ENCODE measurements at places on chromosomes 4 and X.
A peak's percentile ranks its signal among the peaks of the same experiment; 100 is the strongest.

- no peak for DNase-seq
Measured at GRCh38 chr4:140096483-140096861, 57.5 kb downstream of the MAML3 start.

DNA sequence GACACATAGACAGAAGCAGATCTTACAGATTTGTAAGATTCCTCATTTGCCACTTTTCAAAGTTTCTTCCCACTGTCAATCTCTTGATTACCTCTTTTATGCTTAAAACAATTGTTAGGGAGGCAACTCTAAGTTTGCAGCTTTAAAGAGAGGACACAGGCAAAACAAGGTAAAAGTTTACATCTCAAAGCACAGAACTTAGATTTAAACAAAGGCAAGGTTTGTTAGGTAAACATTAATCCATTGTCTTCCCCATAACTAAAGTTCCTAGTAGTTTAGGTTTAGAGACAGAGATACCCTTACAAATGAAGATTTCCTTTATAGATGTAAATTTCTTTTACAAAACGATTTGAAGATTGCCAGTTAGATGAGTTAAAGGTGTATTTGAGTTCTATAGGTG, 176.9 kb downstream of the AASDH start:
- no peak for DNase-seq

GRCh38 chr4:139535228-139535870, 20.7 kb downstream of the SETD7 start:
- no peak for DNase-seq

DNA sequence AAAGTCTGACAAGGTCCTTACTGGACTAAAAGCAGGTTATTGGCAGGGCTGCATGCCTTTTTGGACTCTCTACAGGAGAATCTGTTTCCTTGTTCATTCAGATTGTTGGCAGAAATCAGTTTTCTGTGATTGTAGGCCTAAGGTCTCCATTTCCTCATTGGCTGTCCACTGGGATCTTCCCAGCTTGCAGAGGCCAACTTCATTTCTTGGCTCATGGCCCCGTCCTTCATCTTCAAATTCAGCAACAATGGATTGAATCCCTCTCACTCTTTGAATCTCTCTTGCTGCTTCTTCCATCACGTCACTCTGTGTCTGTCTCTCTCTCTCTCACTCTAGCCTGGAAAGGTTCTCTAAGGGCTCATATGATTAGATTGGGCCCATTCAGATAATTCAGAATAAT, 14.9 kb upstream of the GLUD2 start:
- no peak for DNase-seq

DNA sequence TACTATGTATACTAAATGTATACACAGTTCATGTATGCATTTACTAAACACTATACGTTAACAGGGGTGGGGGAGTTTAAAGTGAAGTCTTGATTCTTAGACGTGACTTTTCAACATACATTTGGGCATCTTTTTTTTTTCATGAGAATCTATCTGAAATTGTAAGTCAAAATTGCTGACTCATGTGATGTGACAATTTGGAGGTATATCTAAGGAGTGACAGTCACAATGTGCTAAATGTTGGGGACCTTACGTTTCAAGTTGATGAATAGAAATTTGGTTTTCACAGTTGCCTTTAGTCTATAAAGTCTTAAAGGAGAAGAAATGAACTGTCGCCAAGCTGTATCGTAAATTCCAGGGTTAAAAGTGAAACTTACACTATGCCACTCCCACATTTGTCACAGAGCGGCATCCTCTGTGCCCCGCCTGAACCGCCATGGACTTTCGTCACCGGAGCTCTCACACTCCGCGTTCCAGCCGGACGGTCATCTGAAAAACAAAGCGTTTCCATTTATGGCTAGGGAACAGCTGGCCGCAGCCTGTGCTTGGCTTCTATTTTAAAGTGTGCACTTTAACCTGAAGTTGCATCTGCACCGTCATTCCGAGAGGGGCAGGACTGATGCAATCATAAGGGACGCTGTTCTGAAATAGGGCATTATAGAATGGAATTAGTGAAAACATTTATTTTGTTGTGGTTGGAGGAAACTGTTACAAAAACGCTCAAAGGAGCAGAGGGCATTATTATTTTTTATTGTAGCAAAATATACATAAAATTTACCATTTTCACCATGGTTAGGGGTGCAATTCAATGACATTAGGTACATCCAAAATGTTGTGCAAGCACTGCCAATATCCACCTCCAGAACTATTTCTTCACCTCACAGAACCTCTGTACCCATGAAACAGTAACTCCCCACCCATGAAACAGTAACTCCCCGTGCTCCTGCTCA, 30.9 kb downstream of the PDLIM3 start:
- DNase-seq, result no peak

DNA sequence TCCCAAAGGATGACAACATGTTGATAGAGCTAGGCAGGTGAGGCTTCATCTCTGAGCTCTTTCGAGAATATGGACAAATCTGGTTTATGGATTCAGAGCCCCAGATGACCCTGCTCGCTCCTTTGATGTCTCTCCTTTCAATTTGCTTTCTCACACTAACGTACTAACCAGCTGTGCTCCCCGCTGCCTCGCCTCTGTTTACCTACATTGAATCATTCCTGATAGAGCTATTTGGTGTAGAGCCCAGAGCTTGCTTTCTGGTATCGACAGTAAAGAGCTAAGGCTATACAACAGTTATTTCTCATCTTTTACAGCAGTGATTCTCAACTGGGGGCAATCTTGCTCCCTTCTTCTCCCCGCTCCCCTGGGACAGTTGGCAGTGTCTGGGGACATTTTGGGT, 8.9 kb upstream of the PHKA2 start:
- no peak for DNase-seq

- DNase-seq, result peak; percentile 83
Measured at GRCh38 chr4:84681486-84682274, 98.8 kb downstream of the CDS1 start.

DNA sequence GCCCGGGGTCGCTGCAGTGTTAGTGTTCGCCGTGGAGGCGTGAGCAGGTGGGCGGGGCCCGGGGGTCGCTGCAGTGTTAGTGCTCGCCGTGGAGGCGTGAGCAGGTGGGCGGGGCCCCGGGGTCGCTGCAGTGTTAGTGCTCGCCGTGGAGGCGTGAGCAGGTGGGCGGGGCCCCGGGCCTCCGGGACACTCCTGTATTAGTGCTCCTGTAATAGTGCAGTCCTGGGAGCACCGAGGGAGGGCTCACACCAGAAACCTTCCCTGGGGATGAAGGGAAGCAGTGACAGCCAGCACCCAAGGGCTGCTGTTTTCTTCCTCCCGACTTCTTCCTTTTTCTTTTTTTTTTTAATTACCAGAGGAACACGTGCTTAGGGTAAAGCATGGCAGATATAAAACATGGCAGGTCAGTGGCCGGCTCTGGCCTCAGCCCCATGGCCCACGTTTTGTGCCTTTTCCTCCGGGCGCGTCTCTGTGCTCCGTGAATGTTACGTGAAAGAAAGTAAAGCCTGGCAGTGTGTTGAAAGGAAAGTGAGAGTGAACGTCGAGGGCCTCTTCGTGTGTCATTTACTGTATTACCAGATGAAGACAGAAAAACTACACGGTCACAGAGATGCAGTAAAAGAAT, 42.0 kb downstream of the PCGF3 start:
- no peak for DNase-seq

GRCh38 chr4:104206784-104207183, 287.9 kb downstream of the CXXC4 start:
- DNase-seq, result no peak

DNA sequence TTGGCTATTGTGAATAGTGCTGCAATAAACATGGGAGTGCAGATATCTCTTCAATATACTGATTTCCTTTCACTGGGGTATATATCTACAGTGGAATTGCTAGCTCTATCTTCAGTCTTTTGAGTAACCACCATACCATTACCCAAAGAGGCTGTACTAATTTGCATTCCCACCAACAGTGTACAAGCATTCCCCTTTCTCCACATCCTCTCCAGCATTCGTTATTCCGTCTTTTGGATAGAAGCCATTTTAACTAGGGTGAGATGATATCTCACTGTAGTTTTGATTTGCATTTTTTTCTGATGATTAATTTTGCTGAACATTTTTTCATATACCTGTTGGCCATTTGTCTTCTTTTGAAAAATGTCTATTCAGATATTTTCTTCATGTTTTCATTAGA, 110.3 kb downstream of the PRDM5 start:
- no peak for DNase-seq

GRCh38 chrX:108070891-108071290, 20.5 kb downstream of the PSMD10 start:
- peak; percentile 62 for DNase-seq

DNA sequence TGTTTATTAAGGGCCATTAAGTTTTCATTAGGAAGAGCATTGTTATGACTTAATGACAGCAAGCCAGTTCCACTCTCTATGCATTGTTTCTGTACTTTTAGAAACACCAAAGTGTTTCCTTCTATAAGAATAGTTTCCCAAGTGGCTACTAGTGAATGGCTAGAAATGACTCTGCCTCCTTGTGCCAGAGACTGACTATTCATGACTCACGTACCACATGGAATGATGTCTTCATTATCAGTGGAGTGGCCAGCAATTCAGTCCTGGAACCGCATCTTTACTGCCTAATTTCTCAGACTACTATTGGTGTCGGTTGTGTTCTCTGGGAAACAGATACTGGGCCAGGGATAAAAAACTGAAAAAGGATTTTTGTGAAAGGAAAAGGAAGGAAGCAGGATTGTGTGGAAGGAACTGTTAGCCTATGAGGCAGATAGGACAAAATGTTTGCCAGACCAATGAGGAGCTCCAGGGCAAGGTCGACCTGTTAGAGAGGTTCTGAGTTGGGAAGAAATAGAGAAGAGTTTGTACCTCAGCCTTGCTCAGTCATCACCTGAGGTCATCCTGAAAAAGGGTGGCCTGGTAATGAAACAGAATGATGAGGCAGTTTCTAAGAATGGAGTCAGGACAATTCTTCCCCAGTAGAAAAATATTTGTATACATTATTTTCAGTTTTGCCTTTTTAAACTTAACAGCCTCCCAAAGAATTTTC, 218.6 kb downstream of the SPCS3 start:
- peak; percentile 87 for DNase-seq

DNA sequence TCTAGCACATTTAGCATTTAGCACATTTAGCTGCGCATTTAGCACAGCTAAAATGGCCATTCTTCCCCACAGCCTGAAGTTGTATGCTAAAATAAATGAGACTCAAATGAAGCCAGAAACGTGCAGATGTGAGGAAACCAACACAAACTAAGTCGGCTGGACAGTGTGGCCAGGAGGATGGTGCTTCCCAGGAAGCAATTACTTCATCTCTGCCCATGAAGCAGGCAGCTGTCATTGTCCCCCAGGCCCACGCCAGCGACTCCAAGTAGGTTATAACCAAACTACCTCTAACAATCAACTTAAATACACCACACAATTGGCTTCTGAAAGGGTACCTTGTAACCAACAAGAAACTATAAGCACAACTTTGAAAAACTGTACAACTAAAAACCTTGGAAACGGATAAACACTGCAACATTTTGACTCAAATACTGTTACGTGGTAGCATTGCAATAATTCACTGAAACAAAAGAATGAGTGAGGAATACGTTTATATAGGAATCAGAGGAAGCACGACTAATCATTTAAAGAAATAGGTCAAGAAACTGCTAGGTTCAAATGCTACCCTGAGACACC, 39.2 kb downstream of the AFAP1 start:
- DNase-seq, result no peak

- DNase-seq, result no peak
Measured at GRCh38 chrX:102338162-102338561, 91.2 kb downstream of the NXF2 start.

DNA sequence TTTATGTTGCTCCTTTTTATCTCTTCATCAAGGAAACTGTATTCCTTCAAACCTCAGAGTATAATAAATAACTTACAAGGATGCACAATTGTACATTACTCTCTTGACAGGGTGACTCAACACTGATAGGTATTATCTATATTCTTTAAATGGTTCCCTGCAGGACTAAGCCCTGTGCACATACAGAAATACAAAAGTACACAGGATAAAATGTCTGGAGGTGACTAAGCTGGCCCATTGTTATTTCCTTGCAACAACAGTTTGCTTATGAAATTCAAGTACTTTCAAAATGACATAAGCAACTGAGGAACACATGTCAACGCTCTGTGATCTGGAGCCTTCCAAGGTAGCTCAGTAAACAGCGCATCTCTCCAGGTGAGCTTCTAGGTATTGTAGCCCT, 83.8 kb upstream of the RPL34 start:
- peak; percentile 8 for DNase-seq

- peak; percentile 37 for DNase-seq
Measured at GRCh38 chrX:104854188-104854587, 288.2 kb downstream of the IL1RAPL2 start.

GRCh38 chr4:94610145-94610544, 147.6 kb upstream of the BMPR1B start:
- DNase-seq, result no peak

- DNase-seq, result no peak
Measured at GRCh38 chrX:107577933-107578332, 50.4 kb upstream of the PRPS1 start.

DNA sequence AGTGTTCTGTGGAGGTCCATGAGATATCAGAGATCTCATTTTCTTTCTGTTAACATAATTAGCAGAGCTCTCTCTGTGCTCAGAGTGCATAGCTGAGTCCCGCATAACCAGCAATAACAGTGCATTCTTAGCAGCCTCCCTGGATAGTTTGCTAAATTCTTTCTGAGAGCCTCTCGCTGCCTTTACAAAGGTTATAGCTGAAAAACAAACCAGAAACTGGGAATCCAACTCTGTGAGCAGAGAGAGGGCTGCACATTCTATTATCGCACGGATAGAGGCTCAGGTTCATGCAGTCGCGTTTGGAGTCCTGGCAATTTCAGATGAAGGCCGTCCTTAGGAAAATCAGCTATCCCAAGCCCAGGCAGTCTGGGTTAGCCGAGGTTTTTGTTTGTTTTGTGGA, 1.2 kb downstream of the ENPP6 start:
- DNase-seq, result no peak

DNA sequence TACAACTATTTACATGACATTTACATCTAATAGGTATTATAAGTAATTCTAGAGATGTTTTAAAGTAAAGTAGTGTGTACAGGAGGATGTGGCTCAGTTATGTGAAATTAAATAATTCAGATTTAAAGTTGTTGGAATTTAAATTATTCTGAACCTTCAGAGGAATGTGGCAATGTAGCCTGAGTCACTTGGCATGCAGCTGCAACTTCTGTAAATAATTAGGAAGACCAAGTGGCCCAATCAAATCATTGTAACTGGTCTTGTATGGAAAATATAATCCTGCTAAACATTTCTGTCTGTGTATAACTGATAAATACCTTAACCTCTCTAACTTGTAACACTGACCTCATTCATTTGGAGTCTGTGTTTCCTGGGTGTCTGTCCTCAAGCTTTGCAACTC, 828.9 kb downstream of the GLUD2 start:
- no peak for DNase-seq

- DNase-seq, result no peak
Measured at GRCh38 chrX:42720209-42720608, 57.8 kb downstream of the PPP1R2C start.

DNA sequence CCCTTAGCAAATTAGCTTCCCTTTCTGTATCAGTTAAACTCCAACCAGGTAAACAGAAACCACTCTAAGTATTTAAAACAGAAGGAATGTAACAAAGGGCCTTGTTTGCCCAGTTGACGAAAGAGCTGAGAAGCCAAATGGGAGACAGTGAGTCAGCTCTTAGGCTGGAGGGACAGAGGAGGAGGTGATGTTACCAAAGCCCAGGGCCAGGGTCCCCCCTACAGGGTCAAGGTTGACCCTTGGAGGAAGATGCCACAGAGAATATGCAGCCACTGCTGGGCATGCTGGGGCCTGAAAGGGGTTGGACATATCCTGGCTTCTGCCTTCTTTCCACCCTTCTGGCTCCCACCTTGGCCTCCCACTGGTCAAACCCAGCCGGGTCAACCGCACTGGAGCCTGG, 38.3 kb upstream of the LGI2 start:
- no peak for DNase-seq

- no peak for DNase-seq
Measured at GRCh38 chr4:26780539-26780938, 80.1 kb upstream of the STIM2 start.

Data from amniotic epithelial cell (primary cell).